Activated CD4-positive, alpha-beta T cell treated with anti-CD3 and anti-CD28 coated beads, Interleukin-2, amount 50 U/mL, for 4 hours (primary cell): ENCODE measurements at places on chromosomes 7 and 10.

DNA sequence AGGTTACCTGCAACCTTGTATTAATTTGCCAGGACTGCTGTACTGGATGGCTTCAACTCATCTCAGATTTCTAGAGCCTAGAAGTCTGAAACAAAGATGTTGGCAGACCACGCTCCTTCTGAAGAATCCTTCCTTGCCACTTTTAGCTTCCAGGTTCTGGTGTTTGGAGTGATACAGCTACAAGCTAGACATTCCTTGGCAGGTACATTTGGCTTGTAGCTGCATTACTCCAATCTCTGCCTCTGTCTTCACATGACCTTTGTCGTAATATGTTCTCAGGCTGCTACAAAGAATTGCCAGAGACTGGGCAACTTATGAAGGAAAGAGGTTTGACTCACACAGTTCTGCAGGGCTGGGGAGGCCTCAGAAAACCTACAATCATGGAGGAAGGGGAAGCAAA, 146.3 kb downstream of the GALNT17 start:
- DNase-seq: no peak

DNA sequence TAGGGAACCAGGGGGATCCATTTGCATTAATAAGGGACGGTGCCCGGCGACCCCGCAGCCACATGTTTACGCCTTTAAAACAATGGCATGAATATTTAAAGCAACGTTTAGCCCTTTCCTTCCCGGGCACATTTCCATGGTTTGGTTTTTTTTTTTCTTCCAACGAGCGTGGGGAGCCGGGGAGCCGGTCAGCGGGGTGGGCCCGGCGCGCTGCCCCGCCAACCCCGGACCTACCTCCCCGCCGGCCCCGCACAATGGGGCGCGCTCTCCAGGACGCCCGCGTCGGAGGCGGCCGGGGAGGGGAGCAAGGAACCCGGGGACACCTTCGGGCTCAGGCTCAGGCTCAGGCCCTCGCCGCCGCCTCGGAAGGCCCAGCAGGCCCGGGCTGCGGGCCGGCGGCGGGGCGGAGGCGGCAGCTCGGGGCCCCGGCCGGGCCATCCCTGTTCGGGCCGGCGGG, 1.0 kb downstream of the SEPHS1 start:
- peak; percentile 12 for DNase-seq

DNA sequence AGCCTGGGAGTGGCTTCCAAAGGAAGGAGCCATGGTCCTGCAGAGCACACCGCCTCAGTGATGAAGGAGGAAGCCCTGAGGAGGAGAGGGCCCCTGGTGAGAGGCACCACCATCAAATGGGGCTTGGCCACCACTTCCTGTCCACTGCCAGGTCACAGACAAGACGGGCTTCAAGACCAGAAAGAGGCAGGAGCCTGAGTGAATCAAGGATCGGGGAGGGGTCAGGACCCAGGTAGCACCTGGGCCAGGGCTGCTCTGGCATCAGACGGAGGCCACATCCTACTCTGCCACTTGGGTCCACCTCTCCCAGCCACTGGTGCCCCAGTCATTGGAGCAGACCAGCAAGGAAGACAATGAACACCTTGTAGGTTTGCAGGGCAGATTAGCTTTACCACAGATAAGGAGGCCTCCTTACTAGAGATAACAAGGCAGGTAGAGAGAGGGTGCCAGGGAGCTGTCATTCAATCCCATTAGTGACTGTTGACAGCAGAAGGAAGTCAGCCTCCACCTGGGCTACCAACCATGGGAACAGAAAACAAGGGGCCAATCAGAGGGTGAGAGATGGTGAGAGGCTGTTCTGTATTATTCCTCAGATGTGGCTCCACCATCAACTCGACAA, 143.4 kb downstream of the TNS3 start:
- no peak for DNase-seq

- DNase-seq: no peak
Observed at GRCh38 chr10:47325303-47326291, 3.3 kb downstream of the GDF2 start.

GRCh38 chr7:151923097-151923876, 33.0 kb upstream of the GALNTL5 start:
- no peak for DNase-seq

DNA sequence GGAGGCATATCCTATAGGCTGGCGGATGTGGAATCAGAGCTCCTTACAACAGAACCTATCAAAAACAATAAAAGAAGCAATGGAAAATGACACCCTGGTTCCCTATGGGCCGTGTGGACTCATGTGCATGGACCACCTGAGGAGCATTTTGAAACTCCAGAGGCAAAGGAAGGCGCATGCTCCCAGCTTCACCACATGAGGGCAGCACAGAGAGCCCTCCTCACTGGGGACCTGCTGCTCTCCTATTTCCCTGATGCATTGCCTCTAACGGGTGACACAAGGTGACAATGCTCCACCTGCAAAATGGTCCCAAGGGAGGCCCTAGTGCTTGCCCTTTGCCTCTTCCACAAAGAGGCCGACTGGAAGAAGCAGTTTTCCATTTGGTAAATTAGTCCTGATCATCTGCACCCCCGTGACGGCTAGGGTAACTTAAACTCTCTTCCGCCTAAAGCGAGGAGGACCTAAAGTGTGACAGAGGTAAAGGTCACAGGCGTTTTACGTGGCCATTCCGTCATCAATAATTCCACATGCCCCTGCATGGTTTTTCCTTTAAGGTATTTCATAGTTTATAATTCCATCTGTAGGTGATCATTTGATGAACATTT, 67.7 kb downstream of the GPAM start:
- peak; percentile 4 for DNase-seq

GRCh38 chr7:103011650-103012049, 62.9 kb downstream of the FBXL13 start:
- no peak for DNase-seq

- no peak for DNase-seq
Observed at GRCh38 chr7:107982918-107983389, 20.0 kb downstream of the LAMB1 start.

DNA sequence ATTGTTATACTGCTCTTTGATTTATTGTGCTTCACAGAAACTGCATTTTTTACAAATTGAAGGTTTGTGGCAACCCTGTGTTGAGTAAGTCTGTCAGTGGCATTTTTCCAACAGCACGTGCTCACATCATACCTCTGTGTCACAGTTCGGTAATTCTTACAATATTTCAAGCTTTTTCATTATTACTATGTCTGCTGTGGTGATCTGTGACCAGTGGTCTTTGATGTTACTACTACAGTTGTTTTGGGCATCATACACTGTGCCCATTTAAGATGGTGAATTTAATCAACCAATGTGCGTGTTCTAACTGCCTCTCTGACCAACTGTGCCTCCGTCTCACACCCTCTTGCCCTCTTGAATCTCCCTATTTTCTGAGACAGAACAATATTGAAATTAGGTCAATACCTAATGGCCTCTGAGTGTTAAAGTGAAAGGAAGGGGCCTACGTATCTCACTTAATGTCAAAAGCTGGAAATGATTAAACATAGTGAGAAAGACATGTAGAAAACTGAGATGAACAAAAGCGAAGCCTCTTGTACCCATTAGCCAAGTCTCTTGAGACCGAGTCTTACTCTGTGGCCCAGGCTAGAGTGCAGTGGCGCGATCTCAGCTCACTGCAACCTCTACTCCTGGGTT, 20.2 kb upstream of the ASL start:
- no peak for DNase-seq

- peak; percentile 53 for DNase-seq
Observed at GRCh38 chr7:129271500-129272355, 46.9 kb downstream of the AHCYL2 start.

- DNase-seq: no peak
Observed at GRCh38 chr10:35092851-35093250, 2.7 kb upstream of the CUL2 start.

- peak; percentile 64 for DNase-seq
Observed at GRCh38 chr7:127347567-127348246, 44.8 kb downstream of the ZNF800 start.

DNA sequence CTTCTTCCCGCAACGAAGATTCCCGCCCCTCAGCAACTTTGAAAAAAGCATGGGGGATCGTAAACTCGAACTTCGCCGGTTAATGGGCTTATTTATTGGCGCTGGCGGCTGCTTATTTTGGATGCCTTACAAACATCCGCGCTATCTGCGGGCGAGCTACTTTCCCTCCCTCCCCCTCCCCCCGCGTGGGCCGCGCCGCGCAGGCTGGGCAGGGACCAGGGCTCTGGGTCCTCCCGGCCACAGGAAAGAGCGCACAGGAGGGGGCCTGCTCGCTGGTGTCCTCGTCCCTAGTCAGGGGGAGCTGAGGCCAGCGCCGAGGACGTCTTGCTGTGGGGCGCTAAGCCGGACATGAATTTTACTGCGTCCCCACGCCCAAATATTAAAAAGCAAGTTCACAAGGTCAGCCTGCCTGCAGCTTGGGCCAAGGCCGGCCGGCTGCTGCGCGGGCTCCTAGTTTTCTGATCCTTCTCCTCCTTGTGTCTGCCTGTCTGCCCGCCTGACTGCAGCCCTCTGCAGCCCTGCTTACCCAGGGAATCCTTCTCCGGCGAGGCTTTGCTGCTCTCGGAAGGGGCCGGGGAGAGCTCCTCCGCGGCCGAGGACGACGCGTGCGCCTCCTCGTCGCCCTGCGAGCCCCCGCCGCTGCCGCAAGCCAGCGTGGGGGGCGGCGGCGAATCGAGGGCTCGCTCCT, 1.2 kb downstream of the HOXA10 start:
- no peak for DNase-seq

DNA sequence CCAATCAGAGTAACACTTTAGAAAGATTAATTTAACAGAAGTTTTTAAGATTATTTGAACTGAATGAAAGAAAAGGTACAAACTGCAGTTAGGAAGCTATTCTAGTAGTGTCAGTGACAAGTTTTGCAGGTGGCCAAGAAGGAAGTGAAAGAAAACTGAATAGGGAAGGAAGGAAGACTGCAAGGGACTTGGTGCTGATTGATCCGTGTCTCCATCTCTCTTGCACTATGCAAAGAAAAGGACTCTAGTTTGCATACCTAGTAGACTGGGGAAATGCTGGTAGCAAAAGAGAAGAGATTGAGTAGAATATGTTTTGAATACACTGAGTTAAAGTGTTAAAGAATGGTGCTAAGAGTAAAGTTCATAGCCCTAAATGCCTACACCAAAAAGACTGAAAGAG, 33.0 kb downstream of the OR6V1 start:
- no peak for DNase-seq

GRCh38 chr10:128556182-128557110, 430.2 kb upstream of the MKI67 start:
- DNase-seq: no peak

DNA sequence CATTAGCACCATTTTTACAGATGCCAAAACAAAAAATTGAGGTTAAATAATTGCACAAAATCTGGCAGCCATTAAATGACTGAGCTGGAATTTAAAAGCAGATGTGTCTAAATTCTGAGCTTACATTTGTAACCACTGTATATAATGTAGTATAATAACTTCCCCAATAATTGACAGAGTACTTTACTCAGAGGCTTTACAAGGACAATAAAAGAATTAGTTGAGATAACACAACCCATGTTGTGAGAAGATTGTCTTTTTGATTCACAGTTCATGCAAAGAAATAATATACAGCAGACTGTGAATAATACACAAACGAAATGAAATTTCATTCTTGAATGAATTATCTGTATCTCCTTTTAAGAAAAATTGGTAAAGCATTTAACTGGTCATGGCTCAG, 417.1 kb downstream of the AUTS2 start:
- no peak for DNase-seq

DNA sequence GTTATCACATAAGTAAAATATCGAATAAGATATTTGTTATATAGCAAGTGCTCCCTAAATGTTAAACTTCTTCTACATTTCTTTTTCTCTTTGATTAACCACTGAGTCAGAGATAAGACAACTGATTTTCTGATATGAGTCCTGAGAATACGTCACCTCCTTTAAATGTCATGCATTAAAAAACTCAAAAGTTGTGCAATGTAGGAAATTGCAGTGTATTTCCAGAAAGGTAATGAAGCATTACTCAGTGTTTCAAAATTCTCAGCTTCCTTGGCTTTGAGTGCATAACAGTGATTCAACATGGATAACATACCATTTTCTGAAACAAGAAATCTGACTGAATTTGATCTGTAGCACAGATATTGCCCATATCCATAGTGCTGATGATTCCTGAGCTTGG, 155.8 kb downstream of the BMPER start:
- DNase-seq: no peak

GRCh38 chr10:106513352-106513771, 651.1 kb downstream of the SORCS1 start:
- DNase-seq: no peak

GRCh38 chr7:11748884-11749283, 83.1 kb downstream of the THSD7A start:
- no peak for DNase-seq

DNA sequence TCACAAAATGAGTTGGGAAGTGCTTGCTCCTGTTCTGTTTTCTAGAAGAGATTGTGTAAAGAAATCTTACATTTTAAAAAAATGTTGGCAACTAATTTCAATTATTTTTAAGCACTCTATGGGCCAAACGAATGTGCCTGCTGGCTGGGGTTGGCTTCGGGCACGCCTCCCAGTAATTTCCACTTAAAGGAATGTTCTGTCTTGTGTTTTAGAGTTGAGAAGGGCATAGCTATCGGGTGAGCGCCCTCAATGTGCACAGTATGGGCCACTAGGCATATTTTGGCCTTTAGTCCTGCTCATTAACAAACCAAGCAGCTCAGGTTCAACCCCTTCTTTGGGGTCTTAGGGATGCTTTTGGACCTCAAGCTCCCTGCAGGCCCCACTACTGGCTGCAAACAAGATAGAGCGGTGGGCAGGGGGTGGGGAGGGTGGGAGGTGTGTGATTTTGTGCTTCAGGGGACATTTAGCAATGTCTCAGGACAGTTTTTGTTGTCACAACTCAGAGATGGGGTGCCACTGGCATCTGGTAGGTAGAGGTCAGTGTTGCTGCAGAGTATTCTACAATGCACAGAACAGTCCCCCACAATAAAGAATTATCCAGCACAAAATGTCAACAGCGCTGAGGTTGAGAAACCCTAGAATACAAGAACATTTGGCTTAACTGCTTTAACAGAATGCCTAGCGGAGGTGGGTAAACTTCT, 40.7 kb downstream of the TACC2 start:
- DNase-seq: no peak

DNA sequence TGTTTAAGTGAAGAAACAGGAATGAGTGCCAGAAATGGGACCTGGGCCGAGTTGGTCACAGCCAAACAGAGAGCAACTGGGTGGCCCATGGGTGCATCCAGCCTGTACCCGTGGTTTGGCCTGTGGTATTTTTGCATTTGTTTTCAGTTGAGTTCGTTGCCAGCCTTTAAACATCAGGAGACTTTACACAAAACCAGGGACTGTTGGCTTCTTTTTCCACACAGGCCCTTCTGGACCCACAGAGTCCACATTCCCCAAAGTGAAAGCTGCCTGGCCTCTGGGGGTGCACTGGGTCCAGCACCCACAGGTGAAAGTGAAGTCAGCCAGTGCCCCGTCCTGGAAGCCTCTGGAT, 54.1 kb upstream of the TNS3 start:
- no peak for DNase-seq
